Stimulated activated CD4-positive, alpha-beta T cell treated with anti-CD3 and anti-CD28 coated beads, Interleukin-12 subunit alpha, Interleukin-12 subunit beta, amount 100 ng/mL, for 48 hours (primary cell): ENCODE measurements at places on chromosomes 6 and 20.

- no peak for DNase-seq
Measured at GRCh38 chr6:49001856-49002541, 461.1 kb downstream of the MMUT start.

- no peak for DNase-seq
Measured at GRCh38 chr6:92700411-92700810, 718.9 kb downstream of the EPHA7 start.

GRCh38 chr6:134347885-134348805, 30.2 kb upstream of the SGK1 start:
- DNase-seq: no peak

DNA sequence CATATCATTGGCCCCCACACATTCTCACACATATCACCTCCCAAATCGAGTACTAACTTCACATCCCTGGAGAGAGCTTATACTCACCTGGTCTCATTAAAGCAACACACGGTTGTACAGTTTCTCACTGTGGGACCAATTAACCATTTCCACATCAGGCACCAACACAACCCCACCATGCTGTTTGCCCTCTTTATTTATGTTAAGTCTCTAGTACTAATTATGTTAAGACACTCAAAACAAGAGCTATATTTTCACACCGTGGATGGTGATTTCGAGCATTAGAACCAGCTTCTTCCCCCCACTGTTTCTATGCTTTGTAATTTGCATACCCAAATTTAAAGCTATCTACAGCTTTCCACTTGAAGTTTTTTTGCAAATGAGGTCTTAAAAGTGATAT, 6.3 kb downstream of the SCML4 start:
- no peak for DNase-seq

- peak; percentile 64 for DNase-seq
Measured at GRCh38 chr20:16801919-16802651, 53.9 kb downstream of the OTOR start.
